Esophagus mucosa (tissue), 1 donor: ENCODE measurements at places on chromosomes 12 and 14.

DNA sequence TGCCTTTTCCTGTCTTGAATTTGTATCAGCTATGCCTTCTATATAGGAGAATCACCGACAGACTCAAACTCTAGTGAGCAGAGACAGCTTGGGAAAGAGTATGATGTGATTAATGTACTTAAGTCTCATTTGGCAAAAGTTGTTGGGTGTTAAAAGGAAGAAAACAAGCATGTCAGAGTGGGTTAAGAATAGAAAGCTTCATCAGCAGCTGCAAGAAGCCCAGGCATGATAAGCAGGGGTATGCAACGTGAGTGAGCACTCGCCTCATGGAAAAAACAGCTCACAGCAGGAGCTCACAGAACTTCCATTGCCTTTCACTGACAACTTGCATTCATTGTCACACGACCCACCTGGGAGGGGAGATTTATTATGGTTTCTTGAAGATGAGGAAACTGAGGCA lies 35.9 kb upstream of the WNK1 start:
- ATAC-seq: no peak

GRCh38 chr14:30243207-30243606 lies 315.6 kb upstream of the PRKD1 start:
- no peak for ATAC-seq

- no peak for ATAC-seq
Measured at GRCh38 chr14:104877806-104878550, 12.9 kb downstream of the CEP170B start.

DNA sequence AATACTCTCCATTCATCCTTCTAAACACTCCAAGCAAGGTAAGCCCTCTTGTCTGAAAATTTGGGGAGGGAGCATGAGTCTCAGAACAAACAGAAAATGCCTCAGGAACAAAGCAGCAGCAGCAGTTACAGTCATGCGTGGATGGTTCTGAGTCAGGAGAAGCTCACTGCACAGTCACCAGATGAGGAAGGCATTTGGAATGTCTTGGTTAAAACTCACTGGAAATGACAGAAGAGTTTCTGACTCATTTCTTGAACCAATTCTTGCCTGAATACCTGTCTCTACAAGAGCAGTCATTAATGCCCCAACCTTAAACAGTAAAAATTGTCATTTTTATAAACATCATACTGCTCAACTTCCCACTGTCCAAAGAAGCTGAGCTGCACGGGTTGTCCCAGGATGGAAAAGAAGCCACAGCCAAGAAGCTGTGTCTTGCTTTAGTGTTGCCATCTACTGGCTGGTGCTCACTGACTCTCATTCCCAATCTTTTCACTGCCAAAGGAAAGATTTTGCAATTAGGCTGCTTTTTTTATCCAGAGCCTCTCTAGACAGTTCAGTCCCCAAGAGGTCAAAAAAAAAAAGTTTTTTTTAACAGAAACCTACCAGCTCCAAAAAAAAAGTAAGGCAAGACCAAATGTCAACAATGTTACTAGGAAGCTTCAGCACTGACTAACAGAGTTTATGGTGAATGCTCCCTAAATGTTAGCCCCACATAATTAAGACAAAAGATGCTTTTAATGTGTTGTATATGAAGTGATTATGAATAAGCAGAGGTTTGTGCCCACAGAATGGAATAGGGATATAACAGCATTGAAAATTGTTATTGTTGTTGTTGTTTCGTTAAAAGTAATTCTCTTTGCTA lies 40.4 kb downstream of the KICS2 start:
- ATAC-seq: peak; percentile 99

GRCh38 chr12:115451780-115452736 lies 768.1 kb upstream of the TBX3 start:
- ATAC-seq: no peak

GRCh38 chr12:65637774-65638173 lies 186.5 kb upstream of the HMGA2 start:
- ATAC-seq: peak; percentile 77

DNA sequence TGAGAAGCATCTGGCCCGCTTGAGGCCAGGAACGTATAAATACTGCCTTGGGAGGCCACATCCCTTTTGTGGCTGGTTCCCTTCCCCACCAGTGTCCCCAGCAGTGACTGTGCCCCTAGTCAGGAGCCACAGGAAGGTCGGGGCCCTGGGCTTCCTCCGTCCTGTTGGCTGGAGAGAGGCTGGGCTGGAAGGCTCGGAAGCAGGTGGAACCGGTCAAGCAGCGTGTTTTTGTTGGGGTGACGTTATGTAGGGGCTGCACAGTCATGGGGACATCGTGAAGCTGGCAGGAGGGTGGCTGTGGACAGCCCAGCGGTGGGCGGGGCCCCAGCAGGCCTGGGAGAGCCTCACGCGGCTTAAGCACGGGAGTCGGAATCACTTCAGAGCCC lies 10.1 kb downstream of the XRCC3 start:
- ATAC-seq: peak; percentile 36

- no peak for ATAC-seq
Measured at GRCh38 chr14:99603471-99604277, at the start of gene CCDC85C. Gene CCDC85C (minus strand): TSS chr14:99604207. CDS start chr14:99603959, 248 bp downstream.

DNA sequence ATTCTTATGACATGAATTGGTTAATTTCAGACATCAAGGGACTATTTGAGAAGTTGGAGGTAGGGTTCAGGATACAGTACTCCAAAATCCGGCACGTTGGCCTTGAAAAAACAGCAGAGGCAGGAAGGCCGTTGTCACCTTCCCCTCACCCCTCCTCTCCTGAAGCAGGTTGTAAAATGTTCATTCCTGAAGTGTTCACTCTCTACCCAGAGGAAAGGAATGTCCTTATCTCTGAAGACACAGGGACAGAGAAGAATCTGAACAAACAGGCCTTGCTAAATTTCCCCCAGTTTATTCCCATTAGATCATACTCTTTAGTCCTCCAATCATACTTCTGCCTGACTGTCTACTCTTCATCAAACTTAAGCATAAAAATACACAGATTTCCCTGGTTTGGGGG lies 313.6 kb downstream of the ZFP36L1 start:
- no peak for ATAC-seq

DNA sequence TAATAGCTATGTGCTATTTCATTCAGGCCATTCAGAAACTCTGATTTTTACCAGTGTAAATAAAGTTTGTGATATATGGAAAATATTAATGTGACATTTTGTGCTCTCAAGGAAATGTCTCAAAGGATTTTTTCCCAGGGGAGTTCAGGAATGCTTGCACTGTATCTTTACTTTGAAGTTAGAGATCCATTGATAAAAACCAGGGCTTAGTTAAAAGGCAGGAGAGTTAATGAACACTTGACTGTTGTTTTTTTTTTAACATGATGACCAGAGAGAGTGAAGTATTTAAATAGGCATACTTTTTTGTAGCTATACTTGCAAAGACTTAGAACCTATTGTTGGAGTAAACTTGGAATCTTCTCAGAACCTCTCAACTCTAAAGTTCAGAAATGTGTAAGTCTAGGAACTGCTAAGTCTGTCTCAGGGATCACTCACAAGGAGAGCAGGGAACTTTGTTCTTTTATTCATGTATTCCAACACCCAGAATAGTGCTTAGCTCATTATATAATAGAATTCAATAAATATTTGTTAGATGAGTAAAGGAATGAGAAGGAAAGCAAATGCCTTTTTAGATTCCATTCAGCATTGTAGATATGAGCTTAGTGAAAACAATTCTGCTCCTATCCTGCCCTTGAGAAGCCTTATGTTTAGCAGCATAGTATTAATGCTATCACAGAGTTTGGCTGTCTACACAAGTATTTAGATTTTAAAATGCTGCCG lies 117.5 kb downstream of the DAAM1 start:
- ATAC-seq: no peak

GRCh38 chr14:49886523-49886922 lies 6.4 kb upstream of the ARF6 start:
- ATAC-seq: no peak

GRCh38 chr14:72745991-72746980 lies 147.6 kb downstream of the DPF3 start:
- ATAC-seq: no peak

DNA sequence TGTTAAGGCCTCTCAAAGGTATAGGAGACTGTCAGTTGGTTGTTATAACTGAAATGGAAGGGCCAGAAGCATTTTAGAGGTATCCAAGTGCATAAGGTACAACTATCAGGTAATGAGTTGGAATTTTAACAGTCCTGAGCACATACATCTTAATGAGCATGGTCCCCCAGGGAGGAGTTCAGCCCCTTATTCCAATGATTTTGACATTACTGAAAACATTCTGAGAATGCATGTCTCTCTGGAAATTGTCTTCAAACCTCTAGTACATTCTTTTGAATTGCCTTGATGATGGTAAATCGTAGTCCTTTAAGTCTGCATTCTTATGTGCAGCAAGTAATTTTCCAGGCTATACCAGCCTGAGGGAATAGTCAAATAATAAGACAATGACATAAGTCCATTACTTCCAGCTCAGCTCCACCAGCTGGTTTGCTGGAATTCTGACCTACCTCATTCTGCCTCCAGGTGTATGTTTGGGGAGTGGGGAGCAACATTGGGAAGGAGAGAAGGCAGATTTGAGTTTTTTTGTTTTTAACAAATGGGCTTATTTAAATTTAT lies 239.2 kb downstream of the MSRB3 start:
- ATAC-seq: no peak

DNA sequence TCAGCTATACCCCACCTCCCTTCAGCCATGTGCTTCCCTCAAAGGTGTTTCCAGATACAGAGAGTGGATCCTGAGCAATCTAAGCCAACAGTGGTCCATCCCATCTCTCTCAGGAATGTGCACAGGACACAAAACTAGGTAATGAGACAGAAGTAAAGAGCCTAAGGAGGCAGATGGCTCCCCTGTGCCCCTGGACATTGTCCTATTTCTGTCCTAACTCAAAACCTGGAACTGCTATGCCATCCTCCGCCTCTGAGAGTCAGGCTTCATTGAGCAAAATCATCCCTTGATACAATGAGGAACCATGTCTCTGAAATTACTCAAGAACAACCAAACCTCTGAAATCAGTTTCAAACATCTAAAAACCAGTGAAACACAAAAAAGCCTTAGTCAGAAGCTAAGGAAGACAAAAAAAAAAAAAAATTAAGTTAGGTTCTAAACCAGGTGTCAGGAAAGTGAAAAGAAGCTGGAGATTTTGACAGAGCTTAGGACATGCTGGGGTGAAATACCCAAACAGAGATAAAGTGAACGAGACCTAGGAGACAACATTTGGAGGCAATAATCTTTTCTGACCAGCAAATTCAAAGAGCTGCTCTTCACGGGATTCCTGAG lies 200.3 kb upstream of the PLEKHG7 start:
- ATAC-seq: no peak

DNA sequence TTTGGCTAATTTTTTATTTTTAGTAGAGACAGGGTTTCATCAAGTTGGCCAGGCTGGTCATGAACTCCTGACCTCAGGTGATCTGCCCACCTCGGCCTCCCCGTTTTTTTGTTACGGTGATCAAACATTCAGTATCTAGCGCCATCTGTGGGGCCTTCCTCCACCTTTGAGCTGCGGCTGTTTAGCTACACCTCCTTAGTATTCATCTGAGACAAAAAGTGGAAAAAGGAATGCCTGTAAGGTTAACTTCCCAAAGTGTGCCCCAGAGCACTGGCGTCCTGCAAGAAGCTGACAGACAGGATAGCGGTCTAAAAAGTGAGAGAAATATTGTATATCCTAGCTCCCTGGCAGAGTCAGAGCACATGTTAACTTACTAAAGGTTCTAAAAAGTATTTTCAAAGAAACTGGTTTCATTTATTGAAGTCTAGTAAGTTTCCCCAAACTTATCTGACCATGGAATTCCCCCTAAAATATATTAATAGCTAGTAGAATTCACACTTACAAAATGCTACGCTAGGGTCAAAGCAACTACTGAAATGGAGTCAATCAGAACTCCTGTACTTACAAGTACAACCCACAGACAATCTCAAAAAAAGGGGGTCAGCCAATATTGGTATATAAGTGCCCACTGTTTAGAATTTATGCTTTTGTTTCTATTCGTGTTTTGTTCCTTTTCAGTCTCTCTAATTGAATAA lies 59.1 kb downstream of the DUSP16 start:
- no peak for ATAC-seq

- ATAC-seq: no peak
Measured at GRCh38 chr14:95255013-95255412, 64.7 kb downstream of the CLMN start.

GRCh38 chr12:49537231-49537751 lies 1.5 kb upstream of the KCNH3 start:
- no peak for ATAC-seq

DNA sequence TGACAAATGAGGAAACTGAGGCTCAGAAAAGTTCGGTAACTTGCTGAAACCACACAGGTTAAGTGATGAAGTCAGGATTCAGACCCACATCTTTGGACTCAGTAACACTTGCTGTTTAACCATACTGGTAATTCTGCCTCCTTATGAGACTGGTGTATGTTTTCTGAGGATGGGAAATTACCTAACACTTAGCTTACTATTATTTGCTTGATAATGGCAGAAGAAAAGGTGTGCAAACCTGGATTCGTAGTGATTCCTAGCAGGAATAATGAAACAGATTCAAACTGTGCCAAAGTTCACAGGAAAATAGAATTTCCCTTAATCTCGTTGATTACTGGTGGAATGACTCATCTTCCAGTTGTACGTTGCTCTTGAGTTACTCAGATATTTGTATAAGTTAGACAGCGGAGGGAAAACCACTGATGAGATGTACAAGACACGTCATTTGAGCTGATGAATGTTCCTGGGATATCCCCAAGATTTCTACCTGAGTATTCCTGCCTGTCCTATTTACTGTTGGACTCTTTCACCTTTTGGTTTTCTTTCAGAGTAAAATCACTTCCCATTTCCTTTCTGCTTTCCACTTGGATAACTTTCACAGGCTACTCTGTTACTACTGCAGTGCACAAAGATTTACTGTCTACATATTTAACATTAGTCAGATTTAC lies 37.5 kb downstream of the PRORP start:
- ATAC-seq: peak; percentile 96

- no peak for ATAC-seq
Measured at GRCh38 chr14:101499513-101499912, 61.8 kb upstream of the DIO3 start.
